ENCODE measurements at places on chromosomes 6 and 20. TPM values are rescaled to one million over a fixed set of nuclear protein-coding genes. Genes with fewer than 3 reads are reported as not detected.

Gene SLC22A23
- 36.3 TPM for total RNA-seq

Gene KCNK16
- total RNA-seq: not detected

Gene SLPI
- 864 TPM for total RNA-seq

Gene MTFR2
- total RNA-seq: 4.3 TPM

Gene C6orf58
- total RNA-seq: not detected

Gene HSPA12B
- 1.2 TPM for total RNA-seq

Gene SAPCD1
- total RNA-seq: 0.64 TPM

Gene GPX5
- not detected for total RNA-seq

Data from esophagus mucosa (tissue), 1 donor.